Foreskin keratinocyte (primary cell): ENCODE measurements at places on chromosomes 11 and 22. TPM values are rescaled to one million over a fixed set of nuclear protein-coding genes. Genes with fewer than 3 reads are reported as not detected.

The MTNR1B gene
- not detected in 2 replicates for total RNA-seq

DNA sequence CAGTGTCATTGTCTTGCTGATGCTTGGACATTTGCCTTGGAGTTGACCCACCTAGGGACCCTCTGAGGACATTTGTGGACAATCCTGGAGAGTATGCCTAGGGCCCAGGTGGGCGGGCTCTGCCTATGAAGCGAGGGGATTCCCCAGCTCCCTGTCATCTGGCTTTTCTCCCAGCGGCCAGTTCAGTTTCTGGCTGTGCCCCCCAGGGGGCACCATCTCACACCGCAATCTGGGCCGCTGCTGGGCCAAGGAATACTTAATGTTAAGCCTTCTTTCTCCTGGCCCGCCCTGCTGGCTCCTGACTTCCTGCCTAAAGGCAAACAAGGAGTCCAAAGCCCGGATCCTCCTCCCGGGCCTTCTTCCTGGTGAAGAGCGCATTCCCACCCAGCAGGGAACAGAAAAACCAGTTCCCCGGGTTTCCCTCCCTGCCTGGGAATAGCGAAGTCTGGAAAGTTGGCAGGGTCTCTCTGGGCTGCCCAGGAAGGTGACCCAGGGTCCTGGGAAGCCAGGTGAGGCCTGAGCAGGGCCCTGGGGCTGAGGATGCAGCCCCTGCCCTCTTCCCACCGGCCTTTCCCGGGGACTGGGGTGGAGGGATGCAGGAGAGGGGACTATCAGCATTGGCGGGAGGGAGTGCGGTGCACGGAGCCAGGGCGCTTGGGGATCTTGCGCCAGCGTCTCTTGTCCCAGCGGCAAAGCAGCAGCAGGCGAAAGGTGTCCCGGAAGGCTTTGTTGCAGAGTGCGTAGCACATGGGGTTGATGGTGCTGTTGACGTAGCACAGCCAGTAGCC is 11.9 kb downstream of the CHRM1 start:
- DNase-seq, result peak; percentile 63

- DNase-seq, result peak; percentile 61
Measured at GRCh38 chr11:105144887-105145286, 5.3 kb upstream of the CARD18 start.

GRCh38 chr11:71336996-71337754 is 84.8 kb upstream of the SHANK2 start:
- no peak for DNase-seq

DNA sequence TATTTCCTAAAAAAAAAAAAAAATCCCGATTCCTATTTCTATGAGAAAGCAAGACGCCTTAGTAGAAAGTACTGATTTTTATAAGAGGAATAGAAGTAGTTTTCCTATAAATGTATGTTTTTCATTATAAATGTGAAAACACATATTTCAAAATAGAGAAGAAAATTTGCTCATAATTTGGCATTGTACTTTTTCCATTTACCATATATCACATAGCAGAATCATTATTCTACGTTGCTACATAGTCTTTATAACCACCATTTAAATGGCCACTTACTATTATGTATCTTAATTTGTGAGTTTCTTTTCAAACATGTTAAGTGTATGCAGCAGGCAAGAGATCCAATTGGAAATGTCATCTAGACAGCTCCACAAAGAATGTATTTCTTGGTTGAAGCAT is 99.0 kb downstream of the CCDC34 start:
- DNase-seq, result no peak
